ENCODE measurements at places on chromosomes 16 and 17.

- DNase-seq, result no peak
These were observed 655.3 kb downstream of the WWOX start for GRCh38 chr16:78754713-78755112.

GRCh38 chr17:58525239-58525638 is 10.8 kb upstream of the MTMR4 start:
- peak; percentile 95 for DNase-seq

DNA sequence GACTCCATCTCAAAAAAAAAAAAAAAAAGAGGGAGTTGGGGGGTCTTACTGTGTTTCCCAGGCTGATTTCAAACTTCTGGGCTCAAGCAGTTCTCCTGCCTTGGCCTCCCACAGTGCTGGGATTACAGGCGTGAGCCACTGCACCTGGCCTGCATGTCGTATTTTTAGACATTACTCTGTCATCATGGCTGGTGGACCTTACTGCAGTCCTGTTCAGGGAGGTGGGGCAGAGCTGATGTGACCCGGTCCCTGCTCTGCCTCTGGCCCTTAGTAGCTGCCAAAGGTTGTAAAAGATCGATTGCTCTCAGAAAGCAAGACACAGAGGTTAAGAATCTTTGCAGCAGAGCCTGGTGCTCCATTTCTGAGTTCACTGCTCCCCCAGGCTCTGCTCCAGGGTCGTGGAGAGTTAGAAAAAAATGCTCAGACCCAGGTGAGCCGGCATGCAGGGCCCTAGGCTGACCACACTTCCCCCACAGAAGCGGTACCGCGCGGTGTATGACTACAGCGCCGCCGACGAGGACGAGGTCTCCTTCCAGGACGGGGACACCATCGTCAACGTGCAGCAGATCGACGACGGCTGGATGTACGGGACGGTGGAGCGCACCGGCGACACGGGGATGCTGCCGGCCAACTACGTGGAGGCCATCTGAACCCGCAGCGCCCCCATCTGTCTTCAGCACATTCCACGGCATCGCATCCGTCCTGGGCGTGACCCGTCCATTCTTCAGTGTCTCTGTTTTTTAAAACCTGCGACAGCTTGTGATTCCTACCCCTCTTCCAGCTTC is 7.1 kb upstream of the LASP1NB start:
- no peak for DNase-seq

DNA sequence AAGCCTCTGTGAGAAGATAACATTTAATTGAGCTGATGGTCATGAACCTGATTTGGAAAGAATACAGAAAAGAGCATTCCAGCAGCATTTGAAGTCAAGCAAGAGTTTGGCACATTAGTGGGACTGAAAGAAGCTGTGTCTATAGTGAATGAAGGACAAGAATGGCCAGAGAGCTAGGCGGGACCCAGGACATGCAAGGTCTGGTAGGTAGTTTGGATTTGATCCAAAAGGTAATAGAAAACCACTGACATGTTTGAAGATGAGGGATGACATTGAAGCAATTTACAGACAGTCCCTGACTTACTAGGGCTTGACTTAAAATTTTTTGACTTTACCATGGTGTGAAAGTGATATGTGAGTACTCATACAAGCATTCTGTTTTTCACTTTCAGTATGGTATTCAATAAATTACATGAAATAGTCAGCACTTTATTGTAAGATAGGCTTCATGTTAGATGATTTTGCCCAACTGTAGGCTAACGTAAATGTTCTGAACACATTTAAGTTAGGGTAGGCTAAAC is 7.6 kb downstream of the CYB5B start:
- no peak for DNase-seq

DNA sequence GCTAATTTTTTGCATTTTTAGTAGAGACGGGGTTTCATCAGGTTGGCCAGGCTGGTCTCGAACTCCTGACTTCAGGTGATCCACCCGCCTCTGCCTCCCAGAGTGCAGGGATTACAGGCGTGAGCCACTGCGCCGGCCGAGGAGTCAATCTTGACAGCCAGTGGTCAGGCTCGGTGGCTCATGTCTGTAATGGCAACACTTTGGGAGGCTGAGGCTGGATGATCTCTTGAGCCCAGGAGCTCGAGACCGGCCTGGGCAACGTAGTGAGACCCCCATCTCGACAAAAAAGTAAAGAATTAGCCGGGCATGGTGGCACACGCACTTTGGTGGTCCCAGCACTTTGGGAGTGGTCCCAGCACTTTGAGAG is 608 bp upstream of the PGS1 start:
- no peak for DNase-seq

- DNase-seq, result no peak
These were observed 12.0 kb downstream of the AP1G1 start for GRCh38 chr16:71796501-71797097.

DNA sequence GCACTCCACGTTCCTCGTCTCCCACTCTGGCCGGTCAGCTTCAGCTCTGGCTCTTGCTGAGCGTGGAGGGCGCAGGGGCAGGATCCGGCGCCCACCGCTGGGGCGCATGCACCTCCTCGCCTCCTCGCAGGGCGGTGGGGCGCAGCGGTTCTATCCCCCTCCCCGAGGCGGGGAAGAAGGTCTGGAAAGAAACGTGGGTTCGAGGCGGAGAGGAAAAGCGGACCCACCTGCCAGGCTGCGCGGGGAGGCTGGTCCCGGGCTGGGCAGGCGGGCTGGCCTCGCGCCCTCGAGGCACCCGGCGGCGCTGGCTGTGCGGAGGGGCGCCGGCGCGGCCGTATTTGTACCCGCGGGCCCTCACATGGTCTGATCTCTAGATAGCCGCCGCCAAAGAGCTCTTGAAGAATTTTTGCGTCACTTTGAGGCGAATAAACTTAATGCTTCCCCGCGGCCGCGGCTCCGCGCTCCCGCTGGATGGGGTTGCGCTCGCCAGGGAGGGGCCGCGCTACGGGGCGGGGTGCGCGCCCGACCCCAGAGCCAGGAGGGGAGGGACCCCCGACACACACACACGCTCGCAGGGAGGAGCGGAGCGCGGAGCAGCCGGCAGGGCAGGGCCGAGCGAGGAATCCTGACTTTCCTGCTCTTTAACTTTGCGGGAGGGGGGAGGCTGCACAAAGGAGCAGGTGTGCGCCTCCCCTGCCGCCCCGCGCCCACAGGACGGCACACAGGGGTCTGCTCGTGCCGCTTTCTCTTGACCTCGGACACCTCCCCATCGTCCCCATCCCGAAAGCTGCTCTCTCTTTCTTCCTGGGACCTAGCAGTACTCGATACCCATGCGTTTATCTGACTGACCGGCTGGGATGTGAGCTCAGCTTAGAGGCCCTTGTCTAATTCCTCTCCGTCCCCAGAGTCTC is at the start of gene SLC6A4:
TSS of gene SLC6A4 (minus strand) at position 312 of the 911 bp plus-strand sequence. CDS start 13,739 bp downstream, outside the sequence.
- no peak for DNase-seq

DNA sequence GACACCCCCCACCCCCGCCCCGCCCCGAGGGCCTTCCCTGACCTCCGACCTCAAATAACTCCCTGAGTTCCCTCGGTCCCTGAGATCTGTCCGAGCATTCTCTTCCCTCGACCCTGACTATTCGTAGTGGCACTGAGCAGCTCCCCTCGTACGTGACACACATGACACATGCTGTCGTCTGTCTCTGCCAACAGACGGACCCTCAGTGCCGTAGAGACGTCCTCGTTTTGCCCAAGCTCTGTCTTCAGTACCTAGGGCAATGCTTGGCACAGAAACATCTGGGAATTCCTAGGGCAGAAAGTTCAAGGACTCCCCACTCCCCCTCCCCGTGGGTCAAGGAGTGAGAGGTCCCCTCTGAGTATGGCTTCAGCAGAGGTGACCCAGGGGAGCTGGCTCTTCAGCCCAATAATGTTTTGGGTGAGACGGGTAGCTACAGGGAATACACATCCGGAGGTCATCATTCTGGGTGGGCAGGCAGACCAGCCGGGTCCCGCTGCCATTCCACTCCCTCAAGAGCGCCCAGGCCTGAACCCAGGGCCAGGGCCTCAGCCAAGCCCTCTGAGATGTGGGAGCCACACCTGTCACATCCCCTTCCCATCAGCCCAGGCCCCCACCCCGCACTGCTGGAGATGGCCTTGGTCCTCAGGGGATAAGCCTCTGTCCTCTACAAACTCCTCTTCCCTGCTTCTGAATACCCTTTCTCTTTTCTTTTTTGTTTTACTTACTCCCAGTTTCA is 671 bp upstream of the FADS6 start:
- no peak for DNase-seq

- no peak for DNase-seq
These were observed 14.7 kb downstream of the DBNDD1 start for GRCh38 chr16:90004577-90004976.

GRCh38 chr16:17350207-17350606 is 120.6 kb downstream of the XYLT1 start:
- DNase-seq, result no peak

- DNase-seq, result peak; percentile 83
These were observed 24.3 kb upstream of the MLKL start for GRCh38 chr16:74724820-74725549.

DNA sequence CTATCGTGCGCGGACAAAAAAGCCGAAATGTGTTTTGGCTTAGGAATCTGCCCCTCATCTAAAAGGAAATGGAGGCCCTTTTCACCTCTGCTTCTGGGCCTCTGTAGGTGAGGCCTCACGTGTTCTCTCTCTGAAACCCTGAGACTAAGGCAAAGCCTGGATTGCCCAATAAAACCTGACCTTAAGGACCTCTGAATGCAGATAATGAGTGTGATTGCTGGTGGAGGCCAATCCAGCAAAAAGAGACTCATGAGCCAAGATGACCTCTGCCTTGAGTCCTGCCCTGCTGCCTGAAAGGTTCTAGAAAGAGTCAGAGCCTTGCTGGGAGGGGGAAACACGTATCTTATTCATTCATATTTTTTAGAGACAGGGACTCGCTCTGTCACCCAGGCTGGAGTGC is 44.5 kb upstream of the ABR start:
- DNase-seq, result no peak

DNA sequence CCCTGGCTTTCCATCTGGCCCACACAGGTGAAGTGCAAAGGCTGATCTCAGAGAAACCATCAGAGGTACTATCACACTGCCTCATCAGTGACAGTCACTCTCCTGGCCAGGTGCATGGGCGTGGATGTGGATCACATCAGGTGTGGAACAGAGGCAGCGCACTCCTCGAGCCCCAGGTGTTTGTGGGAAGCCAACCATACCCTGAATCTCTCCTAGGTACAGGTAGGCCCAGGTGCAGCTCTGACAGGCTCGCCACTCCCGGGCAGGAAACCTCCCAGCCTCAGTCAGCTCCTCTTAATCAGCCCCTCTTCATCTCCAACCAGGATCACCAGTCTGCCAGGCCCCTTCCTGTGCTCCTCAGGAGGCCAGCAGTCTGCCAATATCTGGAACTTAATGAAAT is 31.7 kb downstream of the TLE7 start:
- no peak for DNase-seq

GRCh38 chr17:83126275-83126811 is 46.9 kb downstream of the METRNL start:
- DNase-seq, result no peak

DNA sequence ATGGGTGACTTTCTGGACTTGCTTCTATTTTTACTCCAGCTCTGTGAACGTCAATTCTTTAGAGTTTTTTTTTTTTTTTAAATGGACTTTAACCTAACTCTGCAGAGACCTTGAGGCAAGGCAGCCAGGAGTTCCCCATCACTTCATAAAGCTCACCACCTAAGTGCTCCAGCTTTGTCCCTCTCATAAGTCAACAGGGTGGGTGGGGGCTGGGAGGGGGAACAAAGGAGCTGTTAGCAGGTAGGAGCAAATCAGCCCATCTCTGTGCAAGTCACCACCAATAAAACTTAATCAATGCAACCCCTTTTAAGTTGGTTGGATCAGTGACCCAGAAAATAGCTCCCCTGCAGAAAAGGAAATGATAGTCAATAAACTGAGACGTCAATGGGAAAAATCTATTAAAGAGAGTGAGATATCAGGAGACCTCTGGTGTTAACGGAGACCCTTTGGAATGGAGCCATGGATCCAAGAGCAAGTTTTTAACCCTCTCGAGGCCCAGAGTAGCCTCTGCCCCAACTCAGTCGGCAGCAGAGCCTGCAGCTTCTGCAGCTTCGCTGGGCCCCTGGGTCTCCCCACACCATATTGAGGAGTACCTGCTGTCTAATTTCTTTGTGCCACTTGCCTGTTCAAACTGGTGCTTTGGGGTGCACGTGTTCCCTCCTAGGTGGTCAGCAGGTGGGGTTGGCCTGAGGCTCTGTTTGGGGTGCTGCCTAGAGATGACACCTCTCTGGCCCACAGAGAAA is 27.6 kb upstream of the ETV4 start:
- no peak for DNase-seq

- peak; percentile 56 for DNase-seq
These were observed 15.5 kb downstream of the ASIC2 start for GRCh38 chr17:33277436-33278100.

- no peak for DNase-seq
These were observed 126.1 kb upstream of the RCVRN start for GRCh38 chr17:10031127-10031526.

- no peak for DNase-seq
These were observed 93.8 kb downstream of the PGS1 start for GRCh38 chr17:78472035-78472905.

DNA sequence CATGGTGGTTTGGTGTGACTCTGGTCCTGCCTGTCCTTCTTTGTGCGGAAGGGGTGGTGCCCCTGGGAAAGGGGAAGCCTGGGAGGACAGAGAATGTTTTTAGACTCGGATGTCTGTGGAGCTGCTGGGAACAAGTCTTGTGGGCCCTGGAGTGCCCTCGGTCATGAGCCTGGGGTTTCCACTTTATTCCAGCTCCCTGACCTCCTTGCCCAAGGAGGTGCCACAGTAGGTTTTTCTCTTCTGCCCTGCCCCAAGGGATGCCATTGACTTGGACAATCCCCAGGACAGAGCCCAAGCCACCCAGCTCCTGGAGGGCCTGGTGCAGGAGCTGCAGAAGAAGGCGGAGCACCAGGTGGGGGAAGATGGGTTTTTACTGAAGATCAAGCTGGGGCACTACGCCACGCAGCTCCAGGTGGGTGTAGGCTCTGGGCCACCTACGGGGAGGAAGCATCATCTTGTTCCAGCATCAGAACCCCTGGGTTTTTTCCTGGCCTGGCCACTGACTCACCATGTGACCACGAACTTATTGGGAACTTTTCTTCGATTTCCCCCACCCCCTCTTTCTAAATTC is 1.4 kb downstream of the STAT5A start:
- DNase-seq, result no peak

GRCh38 chr16:47727131-47727530 is 266.0 kb downstream of the PHKB start:
- DNase-seq, result no peak

DNA sequence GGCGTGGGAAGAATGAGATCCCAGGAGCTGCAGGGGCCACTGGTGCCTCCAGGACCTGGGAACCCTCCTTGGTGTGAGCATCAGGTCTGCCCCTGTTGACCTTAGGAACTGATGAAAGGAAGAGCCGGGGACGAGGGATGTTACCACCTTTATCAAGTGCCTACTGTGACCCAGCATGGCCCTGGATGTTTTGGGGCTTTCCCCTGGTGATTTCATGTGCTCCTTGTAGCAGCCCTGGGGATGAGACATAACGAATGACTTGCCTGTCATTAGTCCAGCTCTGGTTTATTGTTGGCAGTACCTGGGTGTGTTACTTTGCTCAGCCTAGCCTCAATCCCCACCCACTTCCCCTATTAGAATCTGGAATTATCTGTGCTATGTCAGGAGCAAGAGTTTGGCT is 39.9 kb downstream of the WSCD1 start:
- DNase-seq, result no peak

- DNase-seq, result peak; percentile 21
These were observed 29.2 kb downstream of the TRPV3 start for GRCh38 chr17:3528403-3528851.

All from amniotic epithelial cell (primary cell).